ENCODE measurements at places on chromosomes 12 and 14. TPM values are rescaled to one million over a fixed set of nuclear protein-coding genes. Genes with fewer than 3 reads are reported as not detected.

GRCh38 chr14:95293449-95293848 is 26.3 kb downstream of the CLMN start:
- no peak for DNase-seq

GRCh38 chr12:47353508-47353907 is 273.7 kb upstream of the AMIGO2 start:
- no peak for DNase-seq

- no peak for DNase-seq
Measured at GRCh38 chr12:52822771-52823510, 9.0 kb upstream of the KRT4 start.

- no peak for DNase-seq
Measured at GRCh38 chr14:105213361-105213760, 32.2 kb upstream of the NUDT14 start.

- DNase-seq: no peak
Measured at GRCh38 chr12:61514016-61514415, 746.2 kb upstream of the USP15 start.

DNA sequence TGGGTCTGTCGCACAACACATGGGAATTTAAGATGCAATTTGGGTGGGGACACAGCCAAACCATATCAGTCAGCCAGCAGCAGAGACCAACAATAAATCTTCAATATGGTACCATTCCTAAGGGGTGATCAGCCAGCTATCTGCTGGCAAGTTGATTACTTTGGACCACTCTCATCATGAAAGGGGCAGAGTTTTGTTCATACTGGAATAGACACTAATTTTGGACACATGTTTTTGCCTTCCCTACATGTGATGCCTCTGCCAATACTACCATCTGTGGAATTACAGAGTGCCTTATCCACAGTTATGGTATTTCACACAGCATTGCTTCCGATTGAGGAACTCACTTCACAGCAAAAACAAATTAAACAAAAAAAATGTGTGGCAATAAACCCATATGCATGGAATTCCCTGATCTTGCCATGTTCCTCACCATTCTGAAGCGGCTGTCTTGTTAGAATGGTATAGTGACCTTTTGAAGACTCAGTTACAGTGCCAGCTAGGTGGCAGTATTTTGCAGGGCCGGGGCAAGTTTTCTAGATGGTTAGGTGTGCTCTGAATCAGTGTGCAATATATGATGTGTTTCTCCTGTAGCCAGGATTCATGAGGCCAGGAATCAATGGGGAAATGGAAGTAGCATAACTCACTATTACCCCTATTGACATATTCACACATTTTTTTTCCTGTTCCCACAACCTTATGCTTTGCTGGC is 179.0 kb upstream of the IGF1 start:
- no peak for DNase-seq

DNA sequence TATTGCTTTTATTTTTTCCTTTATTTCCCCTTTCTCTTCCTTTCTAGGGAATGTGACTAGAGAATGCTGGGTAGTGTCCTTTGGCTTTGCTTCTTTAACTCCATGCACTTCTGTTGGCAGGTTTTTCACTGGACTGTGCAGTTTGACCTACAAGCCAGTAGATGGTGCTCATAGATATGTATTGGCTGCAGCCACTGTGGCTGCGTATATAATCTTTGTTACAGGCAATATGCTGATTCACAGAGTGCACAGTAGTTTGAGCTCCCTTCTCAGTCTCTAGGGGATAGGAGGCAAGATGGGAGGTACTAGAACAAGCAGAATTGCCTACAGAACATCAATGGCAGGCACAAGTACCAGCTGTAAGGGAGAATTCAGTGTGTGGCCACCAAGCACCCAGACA is 503.5 kb downstream of the LRFN5 start:
- no peak for DNase-seq

DNA sequence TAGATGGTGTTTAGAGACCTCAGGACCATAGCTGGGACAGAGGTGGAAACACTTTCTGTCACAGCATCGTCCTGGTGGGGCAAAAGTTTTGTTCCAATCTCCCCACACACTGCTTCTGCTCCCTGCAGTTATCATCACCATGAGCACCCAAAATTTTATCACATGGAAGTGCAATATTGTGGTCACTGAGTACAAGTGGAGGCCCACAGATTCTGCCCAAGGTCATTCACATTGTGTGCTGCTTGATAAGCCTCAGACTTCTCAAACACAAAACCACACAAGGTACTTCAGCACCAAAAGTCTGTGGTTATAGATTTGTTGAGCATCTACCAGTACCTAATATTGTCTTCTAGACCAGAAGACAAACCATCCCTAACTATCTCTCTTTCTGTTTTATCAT is 554 bp upstream of the KRT77 start:
- no peak for DNase-seq

GRCh38 chr14:76236172-76237130 is 84.7 kb downstream of the GPATCH2L start:
- no peak for DNase-seq

Gene C12orf54
- not detected for total RNA-seq

Gene SPX
- total RNA-seq: 84.3 TPM

Gene CEP290
- 27.1 TPM for total RNA-seq
